ENCODE measurements at places on chromosomes 6 and 20.

GRCh38 chr6:153085239-153085638 is 45.8 kb downstream of the RGS17 start:
- DNase-seq: no peak

DNA sequence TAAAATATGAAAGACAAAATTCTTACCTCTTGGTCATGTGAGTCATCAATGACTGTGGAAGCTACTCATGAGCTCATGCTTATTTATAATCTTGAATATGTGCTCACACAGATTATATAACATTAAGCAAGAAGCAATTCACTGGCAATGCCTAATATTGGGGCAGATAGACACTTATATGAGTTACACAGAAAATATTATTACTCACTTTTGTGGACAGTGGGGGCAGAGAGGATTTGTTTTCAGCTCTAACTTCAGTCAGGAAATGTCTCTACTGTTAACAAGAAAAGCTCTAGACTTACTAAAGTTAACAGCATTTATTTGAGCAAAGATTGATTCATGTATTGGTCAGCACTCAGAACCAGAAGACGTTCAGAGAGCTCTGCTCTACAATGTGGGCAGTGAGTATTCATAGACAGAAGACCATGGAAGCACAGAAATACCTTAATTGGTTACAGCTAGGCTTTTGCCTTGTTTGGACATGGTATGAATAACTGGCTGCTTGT is 85.8 kb upstream of the AHI1 start:
- DNase-seq: no peak

DNA sequence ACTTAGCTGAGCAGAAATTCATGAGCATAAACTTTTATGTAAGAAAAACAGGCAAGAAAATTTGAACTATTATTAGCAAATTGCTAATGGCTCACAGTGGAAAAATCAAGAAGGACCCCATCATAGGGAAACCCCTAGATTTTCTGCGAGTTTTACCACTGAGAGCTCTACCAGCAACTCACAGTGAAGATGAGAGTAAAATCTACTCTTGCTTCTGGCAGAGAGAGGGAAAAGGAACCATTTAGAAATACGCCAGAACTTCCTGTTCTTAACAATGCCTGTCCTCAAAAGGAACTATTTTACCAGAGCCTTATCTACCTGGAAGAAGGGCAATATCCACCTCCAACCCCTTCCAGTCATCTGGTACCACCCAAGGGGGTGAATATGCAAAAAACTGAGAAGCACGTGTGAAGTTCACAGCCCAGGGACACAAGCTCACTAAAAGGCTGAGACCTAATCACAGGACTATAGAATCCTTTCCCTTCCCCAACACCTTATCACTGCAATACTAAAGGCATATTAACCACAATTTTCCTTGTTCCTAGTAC is 34.4 kb upstream of the ASF1A start:
- DNase-seq: no peak

DNA sequence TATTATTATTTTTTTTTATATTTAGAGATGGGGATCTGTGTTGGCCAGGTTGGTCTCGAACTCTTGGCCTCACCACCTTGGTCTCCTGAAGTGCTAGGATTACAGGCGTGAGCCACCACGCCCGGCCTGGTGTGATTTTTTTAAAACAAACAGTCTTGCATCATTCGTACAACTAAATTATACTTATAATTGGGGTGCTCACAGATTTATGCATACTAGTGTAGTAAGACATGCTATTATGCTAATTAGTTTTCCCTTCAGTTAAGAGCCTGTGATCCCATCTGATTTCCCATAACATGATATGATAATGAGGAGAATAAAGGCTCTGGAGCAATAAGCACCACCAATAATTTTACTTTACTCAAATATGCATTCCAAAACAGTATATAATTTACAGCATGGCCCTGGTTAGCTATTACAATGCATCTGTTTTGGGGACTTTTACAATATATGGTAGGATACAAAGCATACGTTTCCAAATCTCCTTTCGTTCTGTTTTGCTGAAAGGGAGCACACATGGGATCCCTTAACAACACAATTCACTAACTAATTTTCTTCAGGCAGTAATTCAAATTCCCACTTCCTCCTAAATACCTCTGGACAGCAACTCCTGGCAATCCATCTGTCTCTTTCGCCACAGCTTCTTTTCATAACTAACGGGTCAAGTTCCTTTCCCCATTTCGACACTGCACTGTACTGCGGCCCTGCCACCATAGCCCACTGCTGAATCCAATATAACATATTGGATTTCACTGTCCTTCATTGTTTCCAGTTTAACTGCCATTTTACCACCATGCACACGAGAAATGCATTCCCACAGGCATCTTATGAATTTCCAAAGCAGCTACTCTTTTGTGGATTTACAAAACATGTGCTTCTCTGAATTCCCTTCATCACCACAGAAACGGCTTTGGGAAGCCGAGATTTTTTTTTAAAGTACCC is 1.7 kb downstream of the NUDT3 start:
- no peak for DNase-seq

DNA sequence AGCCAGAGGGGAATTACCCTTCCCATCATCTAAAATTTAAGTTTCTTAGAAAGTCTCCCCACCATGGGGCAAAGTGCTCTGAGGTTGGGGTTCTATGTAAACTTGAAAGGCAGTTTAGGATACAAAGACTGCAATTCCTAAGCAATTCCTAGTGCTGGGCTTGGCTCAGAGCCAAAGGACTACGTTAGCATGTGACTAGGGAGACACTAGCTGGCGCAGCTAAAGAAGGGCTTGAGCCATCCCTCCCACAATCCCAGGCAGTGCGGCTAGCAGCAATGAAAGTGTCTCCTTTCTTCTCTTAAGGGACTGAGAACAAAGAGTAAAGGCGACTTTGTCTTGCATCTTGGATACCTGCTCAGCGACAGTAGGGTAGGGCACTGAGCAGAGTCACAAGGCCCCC is 306.6 kb upstream of the FKBP1C start:
- DNase-seq: no peak

DNA sequence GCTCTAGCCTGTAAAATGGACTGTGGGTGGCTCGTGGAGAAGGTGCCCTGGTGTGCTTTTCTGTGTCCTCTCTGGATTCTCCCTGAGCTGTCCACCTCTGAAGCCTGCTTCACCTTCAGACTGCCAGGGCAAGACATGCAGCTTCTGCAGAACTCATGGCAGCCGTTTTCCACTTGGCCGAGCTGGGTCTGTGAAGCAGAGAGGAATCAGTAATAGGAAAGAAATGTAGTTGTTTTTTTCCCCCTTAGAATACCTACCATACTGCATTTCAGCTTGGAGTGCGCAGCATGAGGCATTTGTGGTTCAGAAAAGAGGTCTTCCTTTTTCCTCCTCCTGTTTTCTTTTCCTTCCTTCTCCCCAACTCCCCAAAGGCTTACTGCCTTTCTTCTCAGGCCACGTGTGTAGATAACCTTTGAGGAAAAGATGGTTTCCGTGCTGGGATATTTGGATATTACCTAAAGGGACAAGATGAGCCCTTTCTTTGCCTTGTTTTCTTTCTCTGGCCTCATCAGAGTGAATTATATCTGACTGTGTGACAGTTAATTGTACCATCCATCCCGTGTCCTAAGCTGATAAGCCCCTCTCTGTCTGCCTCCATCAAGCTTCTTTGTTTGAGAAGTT is 39.4 kb downstream of the RREB1 start:
- no peak for DNase-seq

- DNase-seq: no peak
Observed at GRCh38 chr6:89508755-89509563, 76.0 kb downstream of the ANKRD6 start.

DNA sequence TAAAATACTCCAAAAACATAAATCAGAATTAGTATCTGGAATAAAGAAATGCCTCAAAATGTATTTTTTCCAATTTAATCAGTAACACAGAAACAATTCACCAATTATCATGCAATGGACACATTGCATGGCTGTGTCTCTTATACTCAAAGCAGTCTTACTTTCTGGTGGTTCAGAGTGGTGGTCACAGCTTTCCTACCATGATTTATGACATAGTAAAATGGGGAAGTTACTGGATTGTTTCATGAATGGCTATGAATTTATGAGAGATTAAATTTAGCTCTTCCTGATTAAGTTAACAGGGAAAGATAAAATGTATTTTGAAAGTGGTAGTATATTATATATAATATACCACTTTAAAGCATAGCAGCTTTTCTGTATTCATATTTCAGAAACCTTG is 331.5 kb upstream of the MAP3K7 start:
- DNase-seq: no peak

- DNase-seq: no peak
Observed at GRCh38 chr6:33786736-33787135, 2.2 kb downstream of the LEMD2 start.

DNA sequence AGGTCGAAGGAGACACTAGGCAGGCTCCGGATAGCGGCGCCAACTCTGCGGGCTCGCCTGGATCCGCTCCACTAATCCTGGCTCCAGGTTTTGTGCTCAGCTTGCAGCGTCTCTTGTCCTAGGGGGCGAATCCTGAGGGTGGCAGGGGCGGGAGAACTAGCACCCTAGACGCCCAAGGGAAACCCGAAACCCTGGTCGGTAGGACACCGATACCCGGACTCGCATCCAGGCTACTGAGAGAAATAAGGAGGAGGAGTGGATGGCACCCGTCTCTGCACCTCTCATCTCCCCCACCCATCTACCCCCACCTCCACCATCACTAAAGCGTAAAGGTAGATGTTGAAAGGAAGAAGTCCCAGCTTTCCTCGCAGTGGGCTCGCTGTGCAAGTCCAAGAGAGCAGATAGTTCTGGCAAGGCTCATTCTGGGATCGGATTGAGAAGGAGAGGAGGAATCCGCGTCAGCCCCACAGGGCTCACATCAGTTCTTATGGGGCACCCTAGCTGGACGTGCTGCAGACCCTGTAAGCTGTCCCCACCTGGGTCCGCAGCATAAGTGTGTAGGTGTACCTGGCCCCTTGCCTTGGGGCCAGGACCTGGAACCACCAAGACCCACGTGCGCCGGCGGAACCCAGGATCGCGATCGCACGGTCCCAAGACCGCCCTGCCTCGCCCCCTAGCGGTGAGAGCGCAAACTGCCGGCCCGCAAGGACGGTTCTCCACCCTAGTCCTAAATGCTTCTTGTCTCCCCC is 6.9 kb downstream of the SLC32A1 start:
- peak; percentile 48 for DNase-seq

DNA sequence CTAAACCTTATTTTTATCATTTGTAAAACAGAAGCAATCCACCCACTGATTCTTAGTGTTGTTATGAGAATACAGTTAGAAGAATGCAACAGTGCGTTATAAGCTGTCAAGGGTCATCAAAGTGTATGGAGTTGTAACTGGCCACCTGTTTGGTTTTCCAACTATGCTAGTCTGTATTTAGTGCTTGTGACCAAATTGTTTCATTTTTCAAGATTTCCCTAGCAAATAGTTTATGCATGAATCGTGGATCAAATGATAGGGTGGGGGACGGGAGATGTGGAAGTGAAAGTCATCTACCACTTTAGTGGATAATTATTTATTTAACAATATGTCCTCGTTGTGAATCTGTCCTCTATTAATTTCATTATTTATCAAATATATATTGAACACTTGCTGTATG is 175.4 kb upstream of the HDDC2 start:
- DNase-seq: no peak

DNA sequence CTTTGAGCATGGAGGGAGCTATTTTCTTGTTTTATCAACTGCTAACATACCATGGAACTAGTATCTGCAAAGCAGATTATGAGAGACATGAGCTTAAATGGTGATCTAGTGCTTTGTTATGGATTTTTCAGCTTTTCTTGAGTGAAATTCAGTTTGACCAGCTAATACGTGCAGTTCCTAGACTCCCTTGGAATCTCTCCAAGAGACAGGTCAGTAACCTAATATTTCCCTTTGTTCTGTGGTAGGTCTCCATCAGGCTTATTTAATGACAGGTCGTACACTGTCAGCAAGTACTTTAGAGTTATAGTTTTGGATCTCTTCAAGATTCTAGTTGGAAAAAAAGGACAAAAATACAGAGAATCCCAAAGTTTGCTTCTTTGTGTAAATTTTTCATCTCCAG is 43.9 kb downstream of the HDAC2 start:
- no peak for DNase-seq

DNA sequence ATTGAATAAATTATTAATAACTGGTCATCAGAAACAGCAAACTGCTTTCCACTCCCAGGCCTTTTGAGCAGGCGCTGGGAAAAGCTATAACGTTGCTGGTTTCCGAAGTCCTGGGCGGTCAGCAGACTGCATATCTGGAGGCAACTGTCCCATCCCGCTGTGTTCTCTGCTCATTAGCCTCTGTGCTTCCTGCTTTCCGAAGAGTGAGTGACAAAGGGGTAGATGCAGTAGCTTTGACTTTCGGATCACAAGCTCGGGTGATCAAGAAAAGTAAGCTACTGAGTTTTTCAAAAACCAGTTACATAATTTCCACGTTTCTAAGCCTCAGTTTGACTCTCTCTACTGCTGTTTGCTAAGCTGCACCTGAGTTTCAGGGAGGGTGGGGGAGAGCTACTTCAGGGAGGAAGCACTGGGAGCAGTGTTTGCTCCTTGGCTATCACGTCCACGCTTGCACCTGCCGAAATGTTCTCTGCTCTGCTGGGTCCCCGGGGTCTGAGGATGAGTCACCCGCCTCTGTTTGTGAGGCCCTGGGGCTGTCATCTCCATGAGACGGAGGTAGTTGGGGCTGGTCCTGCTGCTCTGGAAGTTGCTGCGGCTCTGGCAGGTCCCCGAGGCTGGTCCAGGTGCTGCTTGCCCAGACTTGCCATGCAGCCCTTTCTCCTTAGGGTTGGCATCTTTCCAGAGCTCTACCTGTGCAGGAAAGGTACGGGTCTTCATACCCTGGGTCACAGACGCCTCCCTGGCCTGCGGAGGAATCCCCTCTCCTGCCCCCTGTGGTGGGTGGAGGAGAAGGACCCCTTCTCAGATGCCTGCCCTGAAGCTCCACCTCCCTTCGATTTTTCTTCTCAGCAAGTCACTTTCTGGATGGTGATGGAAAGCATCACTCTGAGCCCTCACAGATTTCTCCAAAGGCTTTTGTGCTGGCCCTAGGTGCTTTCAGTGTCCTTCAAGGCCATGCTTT is 220.0 kb downstream of the QKI start:
- no peak for DNase-seq

DNA sequence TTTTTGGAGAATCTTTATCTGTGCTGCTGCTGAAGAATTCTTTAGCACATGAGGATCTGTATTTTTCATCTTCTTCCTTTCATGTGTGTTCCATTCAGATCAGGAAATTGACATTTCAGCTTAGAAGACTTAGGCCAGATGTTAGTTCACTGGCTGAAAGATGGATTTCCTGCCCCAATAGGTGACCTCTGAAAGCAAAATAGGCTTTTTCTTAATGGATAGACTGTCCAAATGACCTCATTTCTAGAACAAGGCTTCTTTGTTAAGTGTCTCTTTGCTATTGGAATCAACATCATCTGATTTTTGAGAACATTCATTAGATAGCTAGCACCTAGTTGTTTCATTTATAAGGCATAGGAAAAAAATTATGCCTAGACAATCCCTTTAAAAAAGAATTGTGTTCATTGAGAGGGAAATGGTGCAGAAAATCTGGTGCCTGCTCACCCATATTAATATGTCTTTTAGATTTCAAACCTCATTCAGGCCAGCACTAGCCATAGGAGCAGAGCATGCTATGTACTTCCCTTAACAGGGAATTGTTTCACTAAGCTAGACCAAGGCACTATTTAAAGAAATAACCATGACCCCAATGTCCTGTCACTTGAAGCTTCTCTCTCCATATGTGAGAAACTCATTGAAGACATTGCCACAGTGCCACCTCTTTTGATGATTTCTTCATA is 13.6 kb upstream of the SASH1 start:
- DNase-seq: no peak

Data from tibial nerve (tissue), 4 donors.